Stimulated activated CD4-positive, alpha-beta T cell treated with anti-CD3 and anti-CD28 coated beads, TNF-alpha, amount 100 ng/mL, for 1 hour (primary cell): ENCODE measurements at places on chromosomes 11 and 22.
A peak's percentile ranks its signal among the peaks of the same experiment; 100 is the strongest.

GRCh38 chr11:45879803-45880686 lies 5.4 kb upstream of the MAPK8IP1 start:
- DNase-seq, result no peak

GRCh38 chr11:19808076-19808911 lies 95.7 kb downstream of the NAV2 start:
- DNase-seq, result no peak

- DNase-seq, result no peak
Observed at GRCh38 chr11:18495703-18496102, 31.0 kb downstream of the TSG101 start.

DNA sequence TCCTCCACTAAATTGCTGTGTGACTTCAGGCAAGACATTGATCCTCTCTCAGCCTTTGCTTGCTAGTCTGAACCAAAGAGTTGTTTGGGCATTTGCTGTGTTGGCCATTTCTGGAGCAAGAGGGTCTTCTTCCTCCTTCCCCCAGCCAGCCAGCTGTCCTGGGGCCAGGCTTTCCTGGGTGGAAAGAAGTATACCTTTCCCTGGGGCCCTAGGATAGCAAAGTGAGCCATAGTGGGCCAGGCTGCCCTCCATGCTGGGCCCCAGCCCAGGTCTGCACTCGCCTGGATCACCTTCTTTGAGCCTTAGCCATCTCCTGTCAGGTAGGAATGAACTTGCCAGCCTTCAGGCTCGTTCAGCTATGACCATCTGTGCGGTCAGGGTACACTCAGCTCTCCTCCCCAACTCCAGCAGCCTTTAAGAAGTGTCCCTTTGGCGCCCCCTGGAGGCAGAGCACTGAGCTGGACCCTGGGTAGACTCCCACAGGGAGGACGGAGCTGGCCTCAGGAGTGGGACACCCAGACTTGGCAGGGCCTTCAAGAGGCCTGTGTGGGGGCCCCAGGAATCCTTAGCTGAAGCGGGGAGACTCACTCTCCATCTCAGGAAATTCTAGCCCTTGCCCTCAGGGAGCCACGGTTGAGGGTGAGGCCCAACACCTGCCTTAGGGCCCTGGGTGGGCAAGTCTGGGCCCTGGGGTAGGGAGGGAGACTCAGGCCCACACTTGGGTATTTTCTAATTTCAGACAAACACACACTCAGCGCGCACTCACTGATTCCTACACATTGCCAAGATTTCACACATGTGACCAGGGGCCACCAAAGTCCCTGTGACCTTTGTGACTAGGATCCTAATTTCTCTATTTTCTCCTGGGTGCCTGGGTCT lies 35.6 kb upstream of the TPBGL start:
- peak; percentile 80 for DNase-seq

- no peak for DNase-seq
Observed at GRCh38 chr11:126109941-126110731, 47.5 kb upstream of the CDON start.

- DNase-seq, result no peak
Observed at GRCh38 chr11:106233191-106233590, 155.7 kb downstream of the AASDHPPT start.

- DNase-seq, result no peak
Observed at GRCh38 chr22:46731246-46732040, 6.6 kb downstream of the CERK start.

- no peak for DNase-seq
Observed at GRCh38 chr11:71322861-71323582, 70.6 kb upstream of the SHANK2 start.

- DNase-seq, result no peak
Observed at GRCh38 chr11:110286298-110287040, 9.9 kb downstream of the RDX start.

DNA sequence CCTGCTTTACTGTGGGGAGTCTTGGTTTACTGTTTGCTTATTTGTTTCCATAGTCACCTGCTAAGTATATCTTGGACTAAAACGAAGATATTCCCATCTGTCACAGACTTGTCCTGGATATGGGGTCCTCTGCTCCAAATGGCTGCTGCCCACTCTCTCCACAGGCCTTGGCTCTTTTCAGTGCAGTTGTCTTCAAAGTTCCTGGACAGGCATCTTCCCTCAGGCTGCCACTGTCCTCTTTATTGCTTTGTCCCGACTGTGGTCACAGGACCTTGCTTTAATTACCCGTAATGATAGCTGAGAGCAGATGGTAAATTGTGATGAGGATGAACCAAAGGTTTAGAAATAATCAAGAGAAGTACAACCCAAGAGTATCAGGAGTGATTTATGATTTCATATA lies 713.9 kb upstream of the CCDC179 start:
- no peak for DNase-seq

DNA sequence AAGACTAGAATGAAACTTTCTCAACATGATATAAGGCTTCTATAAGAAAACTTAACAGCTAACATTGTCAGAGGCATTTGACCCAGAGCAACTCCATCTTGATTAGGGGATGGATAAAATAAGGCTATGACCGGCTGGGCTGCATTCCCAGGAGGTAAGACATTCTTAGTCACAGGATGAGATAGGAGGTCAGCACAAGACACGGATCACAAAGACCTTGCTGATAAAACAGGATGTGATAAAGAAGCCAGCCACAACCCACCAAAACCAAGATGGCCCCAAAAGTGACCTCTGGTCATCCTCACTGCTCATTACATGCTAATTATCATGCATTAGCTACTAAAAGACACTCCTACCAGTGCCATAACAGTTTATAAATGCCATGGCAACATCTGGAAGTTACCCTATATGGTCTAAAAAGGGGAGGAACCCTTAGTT lies 135.2 kb downstream of the TTC28 start:
- no peak for DNase-seq

GRCh38 chr11:9619004-9619403 lies 44.9 kb upstream of the SWAP70 start:
- DNase-seq, result no peak

DNA sequence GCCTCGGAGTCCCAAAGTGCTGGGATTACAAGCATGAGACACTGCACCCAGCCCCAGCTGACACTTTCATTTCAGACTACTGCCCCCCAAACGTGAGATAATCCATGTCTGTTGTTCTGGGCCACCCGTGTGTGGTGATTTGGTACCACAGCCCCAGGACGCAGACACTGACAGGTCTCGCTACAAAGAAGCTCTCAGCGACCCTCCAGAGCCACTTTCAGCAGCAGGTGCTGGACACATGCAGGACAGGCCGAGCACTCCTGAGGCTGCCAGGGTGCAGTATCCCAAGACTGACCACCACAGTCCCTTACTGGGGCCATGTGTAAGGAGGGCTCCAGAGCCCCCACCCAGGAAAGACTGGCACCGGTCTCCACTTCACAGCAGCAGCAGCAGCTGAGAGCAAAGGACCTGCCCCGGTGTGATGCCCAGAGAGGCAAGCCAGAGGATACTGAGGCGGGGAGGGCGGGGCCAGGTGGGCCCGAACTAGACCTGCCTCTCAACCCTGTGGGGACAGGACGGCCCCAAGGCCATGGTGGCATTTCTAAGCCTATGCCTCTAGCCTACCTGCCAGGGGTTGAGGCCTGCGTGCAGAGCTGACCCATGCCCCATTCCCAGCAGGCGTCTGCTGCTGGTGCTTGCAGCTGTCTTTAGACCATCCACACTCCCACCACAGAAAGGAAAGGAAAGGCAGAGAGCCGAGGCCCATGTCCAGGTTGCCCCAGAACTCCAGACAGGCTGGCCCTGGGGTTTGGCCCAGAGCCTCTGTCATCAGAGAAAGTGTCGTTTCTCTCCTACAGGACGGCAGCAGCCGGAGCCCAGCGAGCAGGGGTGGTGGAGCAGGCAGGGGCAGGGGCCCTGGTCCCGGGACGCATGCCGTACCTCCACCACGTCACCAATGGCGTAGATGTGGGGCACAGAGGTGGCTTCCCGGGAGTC lies 28.0 kb upstream of the GNB1L start:
- DNase-seq, result no peak

GRCh38 chr11:17014833-17015626 lies 816 bp upstream of the PLEKHA7 start:
- no peak for DNase-seq

DNA sequence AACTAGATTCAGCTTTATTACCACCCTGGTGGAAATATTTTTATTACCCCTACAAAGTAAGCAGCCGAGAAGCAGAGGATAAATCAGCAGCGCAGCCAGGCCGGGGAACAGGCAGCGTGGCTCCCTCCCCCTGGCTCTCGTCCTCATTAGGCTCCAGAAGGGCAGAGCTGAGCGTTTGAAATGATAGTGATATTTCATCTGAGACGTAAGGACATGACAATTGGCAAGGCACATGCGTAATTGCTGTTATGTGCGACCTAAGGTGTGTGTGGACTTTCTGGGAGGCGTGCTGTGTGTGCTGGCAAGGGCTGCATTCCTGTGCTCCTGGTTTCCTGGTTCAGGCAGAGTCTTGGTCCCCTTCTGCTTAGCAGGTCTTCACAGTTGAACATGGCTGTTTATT lies 247.8 kb downstream of the TBC1D22A start:
- DNase-seq, result no peak

DNA sequence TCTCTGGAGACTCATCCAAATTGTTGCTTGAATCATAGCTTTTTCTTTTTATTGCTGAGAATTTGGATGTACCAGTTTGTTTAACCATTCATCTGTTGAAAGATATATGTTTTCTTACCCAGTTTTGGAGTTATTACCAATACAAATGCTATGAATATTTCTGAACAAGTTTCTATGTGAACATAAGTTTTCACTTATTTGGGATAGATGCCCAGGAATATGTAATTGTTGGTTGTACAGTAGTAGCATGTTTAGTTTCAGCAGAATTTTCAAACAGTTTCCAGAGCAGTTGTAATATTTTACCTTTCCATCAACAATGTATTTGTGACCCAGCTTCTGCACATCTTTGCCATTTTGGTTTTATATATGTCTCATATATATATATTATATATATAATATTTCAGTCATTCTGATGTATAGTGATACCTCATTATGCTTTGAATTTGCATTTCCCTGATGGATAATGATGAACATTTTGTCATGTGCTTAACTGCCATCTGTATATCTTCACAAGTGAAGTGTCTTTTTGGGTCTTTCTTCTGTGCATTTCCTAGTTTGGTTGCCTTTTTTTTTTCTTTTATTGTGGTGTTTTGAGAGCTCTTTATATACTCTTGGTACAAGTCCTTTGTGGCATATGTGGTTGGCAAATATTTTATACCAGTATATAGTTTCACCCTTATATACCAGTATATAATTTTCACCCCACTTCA lies 118.8 kb downstream of the LUZP2 start:
- DNase-seq, result no peak

GRCh38 chr11:126194121-126194543 lies 17.3 kb downstream of the RPUSD4 start:
- no peak for DNase-seq

GRCh38 chr11:69249311-69250185 lies 44.4 kb upstream of the MYEOV start:
- DNase-seq, result no peak

GRCh38 chr11:8006349-8006977 lies 19.3 kb downstream of the EIF3F start:
- DNase-seq, result no peak

DNA sequence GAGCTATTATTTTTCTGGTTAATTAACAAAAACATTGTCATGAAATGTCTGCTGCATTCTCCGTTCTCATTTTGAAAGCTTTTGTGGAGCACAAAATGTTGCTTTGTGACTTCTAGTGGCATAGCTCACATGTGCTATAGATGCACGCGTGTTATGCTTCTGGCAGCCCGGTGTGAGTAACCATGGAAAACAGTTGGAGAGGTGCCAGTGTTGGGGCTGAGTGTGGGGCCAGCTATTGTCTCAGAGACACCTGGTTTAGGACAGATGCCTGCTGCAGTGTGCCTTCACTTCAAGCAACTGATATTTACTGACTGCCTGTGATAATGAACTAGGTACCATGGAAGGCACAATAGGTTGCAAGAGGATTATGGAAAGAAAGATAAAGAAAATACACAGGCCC lies 760.6 kb downstream of the NTM start:
- no peak for DNase-seq

DNA sequence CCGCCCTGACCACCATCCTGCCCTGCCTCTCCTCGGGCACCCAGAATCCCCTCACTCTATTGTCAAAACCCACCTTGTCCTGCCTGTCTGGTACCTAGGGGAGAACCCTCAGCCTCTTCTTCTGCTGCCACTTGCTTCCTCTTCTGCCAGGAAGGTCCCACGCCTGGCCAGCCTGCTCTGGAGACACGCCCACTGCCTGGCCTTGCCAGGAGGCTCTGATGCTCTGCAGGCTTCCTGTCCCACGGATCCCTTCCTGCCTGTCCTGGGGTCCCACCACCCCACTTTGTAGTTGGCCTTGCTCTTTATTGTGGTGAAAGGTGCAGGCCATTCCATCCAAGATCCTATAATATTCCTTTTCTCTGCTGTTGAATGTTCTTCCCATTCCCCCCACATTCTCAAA lies 63.4 kb downstream of the BMAL1 start:
- no peak for DNase-seq

DNA sequence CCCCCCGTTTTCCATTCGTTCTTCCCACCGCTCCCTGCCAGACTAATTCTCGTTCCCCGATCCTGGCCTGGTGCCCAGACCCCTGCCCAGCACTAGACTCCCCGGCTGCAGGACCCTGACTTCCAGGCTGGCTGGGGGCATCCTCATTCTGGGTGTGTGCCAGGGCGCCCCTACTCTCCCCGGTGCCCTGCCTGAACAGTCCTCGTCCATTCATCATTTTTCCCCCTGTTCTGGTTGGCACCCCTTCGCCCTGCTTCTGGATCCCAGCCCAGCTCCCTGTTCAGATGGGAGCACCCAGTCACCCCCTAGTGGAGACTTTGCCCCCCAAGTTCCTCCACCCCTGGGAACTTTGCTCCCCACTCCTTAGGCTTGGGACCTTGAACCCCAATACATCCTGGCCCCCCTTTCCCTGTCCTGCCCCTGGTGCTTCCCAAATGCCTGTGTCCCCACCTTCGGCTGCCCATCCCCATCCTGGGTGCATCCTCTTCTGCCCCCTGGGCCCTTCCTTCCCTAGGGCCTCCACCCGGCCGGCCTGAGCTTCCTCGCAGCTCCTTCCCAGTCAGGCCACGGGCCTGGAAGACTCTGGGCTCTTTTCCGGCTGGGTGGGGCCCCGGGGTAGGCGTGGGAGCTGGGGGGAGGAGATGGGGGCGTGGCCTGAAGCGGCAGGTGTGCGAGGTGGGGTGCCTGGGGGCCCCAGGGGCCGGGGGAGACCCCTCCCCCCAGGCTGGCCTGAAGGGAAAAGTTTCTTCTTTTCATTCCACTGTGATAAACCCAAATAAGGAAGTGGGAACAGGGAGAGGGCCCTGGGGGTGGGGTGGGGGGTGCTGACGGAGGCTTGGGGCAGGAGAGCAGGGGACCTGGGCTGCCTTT lies 908 bp downstream of the PLCB3 start:
- DNase-seq, result no peak

GRCh38 chr22:44489026-44489425 lies 9.0 kb downstream of the RTL6 start:
- no peak for DNase-seq

DNA sequence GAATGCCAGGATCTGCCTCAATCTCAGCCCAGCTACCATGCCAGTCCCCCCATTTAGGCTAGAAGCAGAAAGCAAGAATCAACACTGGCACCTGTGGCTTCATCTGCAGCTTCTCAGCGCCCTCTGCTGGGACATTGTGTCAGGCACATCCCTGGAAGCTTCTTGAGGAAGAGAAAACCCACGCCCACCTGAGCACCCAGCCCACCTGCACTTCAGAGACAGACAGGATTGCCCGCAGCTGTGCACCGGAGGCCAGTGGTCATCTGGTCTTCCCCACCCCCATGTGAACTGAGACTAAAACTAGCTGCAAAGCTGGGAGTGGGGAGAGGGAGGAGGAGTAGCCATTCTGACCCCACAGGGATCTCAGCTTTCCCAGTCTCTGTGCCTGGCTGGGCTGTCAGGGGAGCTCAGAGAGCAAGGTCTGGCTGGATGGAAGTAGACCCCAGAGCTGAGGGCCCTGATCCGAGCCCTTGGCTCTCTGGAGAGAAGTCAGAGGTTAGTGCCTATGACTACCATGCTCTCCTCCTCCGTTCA lies 66.8 kb downstream of the FEZ1 start:
- no peak for DNase-seq
